ENCODE measurements at places on chromosomes 3 and 15.

DNA sequence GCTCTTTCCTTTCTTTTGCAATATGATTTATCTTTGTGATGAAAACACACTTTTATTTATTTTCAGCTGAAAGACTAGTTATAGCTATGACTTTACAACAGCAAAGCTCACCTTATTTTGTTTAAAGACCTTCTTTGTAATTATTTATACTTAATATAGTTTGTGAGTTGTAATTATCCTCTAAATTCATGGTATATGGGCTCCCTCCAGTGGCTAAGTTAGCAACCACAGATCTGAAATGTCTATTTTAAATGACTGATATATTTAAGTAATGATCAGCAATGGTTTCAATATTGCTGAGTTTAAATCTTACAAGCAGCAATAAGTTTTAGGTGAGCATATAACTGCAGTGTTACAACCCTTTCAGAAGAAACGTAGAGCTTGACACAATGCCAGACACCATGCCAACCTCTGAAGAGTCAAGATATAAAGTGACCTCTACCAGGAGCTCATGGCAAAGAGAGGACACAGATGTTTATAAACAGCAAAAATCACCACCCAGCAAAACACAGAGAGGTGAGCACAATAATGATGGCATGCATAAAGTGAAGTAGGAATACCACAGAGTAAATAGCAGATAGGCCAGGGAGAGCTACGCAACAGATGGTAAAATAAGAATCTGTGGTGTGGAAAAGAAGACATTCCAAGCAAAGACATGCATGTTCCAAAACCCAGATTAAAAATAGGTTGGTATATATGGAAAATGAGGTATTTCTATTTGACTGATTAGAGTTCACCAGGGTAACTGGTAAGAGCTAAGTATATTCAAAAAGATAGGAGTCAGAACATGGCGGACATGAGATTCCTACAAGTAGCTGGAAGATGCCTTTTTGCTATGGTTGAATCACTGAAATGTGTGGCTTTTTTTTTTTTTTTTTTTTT, 143.7 kb upstream of the ZNF385D start:
- no peak for DNase-seq

DNA sequence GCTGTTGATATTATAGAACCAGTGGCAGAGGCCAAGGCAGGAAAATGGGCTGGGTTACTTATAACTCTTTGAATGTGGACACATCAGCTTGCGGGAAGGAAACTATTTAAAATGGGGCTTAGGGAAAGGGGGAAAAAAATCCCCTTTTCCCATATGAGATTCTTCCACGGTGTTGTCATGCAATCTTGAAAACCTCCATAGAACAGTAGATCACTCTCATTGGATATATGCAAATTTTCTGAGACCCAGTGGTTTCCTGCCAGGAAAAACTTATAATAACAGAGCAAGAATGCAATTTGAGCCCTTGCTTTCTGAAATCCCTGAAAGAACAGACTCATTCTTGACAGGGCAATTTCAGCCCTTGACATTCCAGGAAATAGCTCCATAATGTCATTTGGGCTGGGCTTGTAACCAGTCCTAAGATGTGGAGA, 31.1 kb downstream of the TMEM212 start:
- no peak for DNase-seq

- no peak for DNase-seq
Measured at GRCh38 chr15:30924353-30924752, 20.6 kb downstream of the FAN1 start.

DNA sequence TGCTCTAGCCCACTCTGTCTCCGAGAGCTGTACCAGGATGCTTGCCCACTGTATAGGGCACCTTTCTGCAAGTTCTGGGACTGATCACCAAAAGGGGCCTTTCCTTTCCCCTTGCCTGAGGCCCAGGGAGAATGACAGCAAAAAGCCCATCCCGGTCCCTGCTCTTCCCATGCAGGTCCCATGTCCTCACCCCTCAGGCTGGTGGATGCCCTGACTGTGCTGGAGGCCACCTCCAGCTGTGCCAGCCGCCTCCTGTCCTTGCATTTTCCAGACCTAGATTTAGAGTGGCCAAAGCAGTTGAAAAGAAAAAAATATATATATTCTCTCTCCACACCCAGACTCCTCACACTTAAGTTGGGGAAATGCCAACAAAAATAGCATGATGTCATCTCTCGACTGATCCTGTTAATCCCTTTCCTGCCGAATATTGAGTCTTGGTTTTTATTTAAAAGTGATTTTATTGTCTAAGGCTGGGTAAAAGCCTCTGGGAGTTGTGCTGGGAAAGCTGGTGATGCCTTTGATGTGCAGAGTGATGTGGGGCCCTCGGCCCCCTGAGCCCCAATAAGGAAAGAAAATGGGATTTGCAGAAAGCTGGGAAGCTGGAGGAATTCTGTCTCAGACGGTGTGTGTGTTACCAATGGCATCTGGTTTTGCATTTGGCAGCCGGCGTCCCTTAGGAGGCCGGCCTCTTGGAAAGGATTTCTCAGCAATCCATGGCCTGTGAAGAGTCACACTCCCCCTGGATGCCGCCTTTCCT, 29.3 kb upstream of the TPM1 start:
- DNase-seq: no peak

DNA sequence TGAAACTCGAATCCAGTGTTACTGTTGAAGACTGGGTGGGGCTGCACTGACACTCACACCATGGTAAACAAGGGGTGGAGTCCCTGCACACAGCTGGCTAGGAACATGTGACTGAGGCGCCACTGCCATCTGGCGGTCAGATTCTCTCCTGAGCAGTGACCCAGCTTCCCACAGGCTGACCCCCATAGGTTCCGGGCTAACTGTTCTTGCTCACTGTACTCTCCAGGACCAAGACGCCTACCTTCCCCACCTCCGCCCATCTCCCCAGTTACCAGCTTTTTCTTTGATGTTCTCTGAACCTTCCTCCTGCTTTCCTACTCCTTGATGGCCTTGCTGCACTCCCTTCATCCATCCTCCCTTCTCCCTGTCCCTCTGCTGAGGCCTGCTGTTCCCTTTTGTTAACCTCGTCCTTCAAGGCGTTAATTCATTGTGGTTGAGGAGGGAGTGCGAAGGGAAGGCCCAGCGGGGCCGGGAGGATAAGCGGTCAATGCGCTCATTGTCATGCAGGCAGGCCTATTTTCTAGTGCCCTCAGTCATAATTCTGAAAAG, 115.2 kb downstream of the ATP8B4 start:
- DNase-seq: peak; percentile 17

DNA sequence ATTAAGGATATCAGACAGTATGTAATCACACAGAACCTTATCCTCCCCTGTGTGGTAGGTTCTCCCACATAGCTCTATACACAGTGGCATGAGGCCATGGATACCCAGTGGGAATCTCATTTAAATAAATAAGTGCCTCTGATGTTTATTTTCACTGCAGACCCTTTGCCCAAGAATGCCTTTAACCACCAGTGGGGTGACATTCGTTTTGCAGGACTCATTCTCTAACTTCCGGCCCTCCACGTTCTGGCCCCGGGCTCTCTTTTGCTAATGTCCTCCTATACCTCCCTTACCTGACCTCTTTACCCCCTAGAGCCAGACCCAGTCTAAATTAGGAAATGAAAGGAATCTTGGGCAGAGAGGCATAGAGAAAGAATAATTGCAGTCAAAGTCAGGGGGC, 8.3 kb downstream of the CCDC80 start:
- DNase-seq: no peak

GRCh38 chr3:140914384-140914945, 27.2 kb upstream of the SLC25A36 start:
- DNase-seq: no peak

DNA sequence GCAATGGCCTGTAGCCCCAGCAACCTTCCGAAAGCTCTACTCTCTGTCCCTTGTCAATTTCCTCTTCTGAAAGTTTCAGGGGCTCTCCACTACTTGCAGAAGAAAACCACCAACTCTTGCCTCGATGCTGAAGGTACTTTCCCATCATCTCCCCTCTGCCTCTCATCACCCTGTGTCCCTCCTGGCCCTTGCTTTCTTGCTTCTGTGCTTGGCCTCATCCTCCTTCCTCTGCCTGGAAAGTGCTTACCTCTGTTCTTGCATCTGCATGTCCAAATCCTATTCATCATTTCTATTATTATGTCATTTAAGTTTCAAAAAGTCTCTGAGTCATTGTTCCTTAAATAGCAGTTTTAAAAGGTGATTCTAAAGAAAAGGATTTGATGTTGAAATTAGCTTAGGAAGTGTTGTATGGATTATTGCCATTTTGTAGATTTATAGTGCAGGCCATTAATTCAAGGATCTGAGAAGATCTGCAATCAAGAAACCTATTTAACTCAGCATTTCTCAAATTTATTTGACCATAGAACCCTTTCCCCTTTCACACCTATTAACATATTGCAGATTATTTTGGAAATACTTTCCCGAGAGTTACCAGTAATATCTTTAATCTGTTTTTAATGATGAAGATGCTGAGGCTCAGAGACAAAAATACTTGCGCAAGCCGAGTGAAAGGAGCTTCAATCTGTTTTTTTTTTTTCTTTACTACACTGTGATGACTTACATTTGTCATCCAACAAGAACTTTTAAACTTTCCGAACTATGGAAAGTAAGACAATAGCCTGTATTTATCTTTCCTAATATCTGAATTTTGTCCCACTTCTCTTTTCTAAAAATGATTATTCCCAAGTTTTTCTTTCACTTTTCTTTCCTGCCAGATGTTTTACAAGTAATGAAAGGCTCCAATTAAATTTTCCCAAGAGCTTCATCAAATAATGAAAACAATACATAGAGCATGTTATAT, 22.3 kb upstream of the CFAP161 start:
- no peak for DNase-seq

DNA sequence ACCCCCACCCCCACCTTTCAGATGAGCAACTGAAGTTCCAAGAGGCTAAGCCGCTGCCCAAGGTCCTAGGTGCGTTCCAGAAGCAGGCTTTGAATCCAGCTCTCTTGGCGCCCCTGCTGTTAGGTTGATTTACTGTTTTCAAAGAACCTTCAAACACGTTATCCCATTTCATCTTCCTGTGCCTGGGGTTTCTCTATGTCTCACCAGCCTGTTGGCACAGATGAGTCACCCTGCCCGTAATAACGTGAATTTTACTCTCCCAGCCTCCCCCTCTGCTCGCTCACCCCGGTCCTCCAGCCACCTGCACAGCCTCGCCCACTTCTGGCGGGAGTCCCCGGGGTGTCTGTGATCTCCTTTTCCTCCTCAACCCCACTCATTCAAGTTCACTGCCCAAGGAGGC, 13.0 kb upstream of the TSEN2 start:
- no peak for DNase-seq

- no peak for DNase-seq
Measured at GRCh38 chr3:152172460-152172859, 96.3 kb upstream of the MBNL1 start.

- no peak for DNase-seq
Measured at GRCh38 chr3:39413691-39414420, 7.3 kb downstream of the RPSA start.

DNA sequence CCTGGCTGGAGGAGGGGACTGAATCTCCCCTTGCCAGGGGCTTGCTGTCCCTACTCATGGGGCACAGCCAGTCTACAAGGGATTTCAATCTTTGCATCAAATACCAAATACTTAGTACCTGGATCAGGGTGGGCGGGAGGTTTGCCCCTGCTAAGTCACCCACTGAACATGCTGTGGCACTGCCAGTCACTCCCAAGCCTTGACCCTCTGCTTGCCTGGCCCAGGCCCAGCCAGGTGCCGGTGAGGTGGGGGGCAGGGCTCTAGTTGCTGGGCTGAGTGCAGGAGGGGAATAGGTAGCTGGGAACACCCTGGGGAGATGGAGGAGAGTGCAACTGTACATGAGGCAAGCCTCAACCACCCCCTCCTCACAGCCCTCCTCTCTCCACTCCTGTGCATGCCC, 136.3 kb upstream of the LRTM1 start:
- no peak for DNase-seq
